ENCODE measurements at places on chromosomes 12 and 14.

GRCh38 chr12:103908246-103908541 lies 22.0 kb upstream of the HSP90B1 start:
- no peak for DNase-seq

DNA sequence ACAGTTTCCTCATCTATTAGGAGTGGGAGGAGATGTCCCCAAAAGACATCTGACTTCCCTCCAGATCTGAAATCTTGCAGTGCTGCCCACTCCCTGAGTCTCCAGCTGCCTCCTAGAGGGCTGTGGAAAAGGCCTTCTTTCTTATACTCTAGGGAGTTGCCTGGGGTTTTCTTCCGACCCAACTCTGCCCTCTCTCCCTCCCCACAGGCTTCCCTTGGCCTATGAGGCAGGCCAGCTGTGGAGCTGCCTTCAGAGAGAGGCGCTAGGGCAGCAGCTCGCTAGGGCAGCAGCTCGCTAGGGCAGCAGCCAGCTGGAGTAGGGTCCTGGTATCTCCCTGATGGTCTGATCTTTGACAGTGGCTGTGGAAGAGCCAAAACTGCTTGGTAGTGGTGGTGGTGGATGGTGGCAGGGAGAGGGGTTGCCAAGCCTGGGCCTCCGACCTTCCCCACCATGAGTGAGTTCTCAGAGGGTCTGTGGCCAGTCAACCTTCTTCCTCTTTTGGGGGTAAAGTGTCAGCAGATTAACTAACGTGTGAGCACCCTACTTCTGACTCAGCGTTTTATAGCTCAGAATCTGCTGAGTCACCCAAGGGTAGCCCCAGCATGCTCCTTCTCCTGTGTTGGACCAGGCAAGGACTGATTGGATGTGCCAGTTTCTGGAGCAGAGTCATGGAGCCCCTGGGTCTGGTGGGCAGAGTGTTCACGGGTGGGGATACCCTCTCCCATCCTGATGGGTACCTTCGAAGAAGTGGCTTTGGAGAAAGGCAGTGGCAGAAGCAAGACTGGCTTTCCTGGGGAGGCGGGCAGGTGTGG lies 2.3 kb downstream of the SLC48A1 start:
- no peak for DNase-seq

- DNase-seq, result no peak
These were observed 843.2 kb downstream of the GALC start for GRCh38 chr14:87149583-87150354.

GRCh38 chr12:70393787-70394499 lies 27.9 kb downstream of the KCNMB4 start:
- no peak for DNase-seq

GRCh38 chr14:31204593-31205534 lies 2.7 kb downstream of the HECTD1 start:
- no peak for DNase-seq

DNA sequence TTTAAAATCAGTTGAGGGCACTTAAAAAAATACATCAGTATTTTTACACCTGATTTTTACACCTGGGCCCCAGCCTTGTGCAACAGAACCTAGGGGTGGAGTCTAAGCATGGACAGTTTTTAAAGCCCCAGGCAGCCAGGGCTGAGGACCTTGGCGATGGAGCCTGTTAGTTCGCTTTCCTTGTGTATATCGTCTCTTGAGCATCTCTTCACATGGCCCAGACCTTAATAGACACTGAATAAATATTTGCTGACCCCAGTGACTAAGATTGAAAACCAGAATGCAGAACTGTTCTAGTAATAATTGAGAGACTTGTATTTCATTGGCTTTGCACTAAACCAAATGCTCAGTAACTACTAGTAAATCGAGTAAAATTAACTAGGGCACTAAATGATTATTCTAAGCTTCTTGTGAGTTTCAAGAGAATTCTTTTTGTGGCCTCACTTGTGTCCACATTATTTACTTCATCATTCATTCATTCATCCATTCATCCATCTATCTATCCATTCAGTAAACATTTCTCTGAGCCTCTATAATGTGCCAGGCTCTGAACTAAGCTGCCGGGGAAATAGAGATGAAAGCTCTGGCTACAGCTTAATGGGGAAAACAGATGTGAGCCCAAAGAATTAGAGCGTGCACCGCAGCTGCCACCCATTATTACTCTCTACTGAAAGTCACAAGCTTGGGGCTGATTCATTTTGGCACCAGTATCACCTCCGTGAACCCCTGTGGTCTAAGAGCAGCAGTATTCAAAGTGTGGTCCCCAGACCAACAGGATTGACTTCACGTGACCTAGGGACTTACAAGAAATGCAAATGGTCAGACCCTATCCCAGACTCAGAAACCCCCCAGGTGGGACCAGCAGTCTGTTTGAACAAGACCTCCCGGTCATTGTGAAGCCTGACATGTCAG lies 30.7 kb upstream of the BCL7A start:
- DNase-seq, result no peak

DNA sequence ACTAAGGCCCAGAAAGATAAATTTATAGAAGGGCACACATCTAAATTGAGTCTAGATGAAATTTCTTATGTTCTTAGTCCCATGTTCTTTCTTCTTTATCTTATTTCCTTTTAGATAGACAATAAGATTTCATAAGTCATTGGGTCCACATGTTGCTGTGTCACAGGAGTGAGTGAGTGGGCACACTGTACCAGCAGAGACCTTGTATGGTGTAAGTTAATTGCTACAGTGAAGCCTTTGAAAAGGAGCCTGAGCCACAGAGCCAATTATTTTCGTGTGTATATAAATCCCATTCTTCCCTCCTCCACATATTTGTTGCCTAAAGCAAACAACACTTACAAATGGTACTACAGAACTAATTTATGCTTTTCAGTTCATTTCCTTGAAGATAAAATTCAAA lies 79.1 kb downstream of the GRIP1 start:
- DNase-seq, result no peak

- DNase-seq, result no peak
These were observed 81.7 kb downstream of the TNFAIP2 start for GRCh38 chr14:103204852-103205540.

DNA sequence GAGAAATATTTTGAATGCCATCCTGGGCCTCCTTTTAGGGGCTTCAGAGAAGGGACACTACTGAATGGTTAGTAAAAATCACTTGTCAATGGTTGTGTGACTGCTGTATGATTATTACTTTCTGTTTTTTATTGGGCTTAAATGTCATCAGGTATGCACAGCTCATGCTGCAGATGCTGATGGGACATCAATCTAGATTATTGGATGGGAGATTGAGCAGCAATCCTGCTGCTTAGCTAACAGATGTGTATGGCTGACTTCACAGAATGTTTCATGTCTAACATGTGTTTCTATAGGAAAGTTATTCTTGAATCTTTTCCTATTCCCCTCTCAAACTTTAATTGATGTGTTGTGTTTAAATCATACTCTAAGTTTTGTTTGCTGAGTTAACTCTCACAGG lies 166.8 kb downstream of the RMST start:
- DNase-seq, result no peak

DNA sequence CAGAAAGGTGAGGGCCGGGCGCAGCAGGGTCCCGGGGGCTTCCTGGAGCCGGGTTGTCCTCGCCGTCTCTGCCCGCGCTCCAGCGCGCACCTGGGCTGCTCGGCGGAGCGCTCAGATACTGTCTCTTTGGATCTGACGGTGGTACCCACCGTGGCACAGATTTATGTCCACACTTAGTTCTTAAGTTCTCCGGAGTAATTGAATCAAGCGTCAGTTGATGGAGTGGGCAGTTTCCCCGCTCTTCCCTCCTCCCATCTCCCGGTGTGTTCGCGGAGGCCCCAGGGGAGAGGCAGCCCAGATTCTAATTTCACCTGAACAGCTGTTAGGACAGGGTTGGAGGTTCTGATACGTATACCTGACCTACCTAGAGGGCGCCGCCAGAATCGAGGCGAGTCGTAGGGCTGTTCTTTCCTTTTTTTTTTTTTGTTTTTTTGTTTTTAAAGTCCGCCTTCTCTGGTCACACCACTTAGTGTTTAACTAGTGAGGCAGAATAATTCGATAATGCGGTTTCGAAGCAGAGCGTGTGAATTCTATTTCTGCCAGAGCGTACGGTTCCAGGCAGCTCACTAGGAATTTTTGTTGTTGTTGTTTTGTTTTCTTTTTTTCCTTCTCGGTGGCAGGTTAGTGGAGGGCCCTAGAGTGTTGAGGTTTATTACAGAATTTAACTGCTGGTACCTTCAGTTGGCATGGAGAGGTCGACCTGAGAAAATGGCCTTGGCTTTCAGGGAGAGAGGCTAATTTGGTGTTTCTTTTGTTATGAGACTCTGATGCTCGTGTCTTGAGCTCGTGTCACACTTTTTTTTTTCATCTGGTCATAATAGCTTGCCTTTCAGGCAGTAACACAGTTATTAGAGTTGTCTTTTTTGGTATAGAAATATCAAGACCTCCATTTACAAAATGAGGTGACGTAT lies 22.3 kb upstream of the GNS start:
- DNase-seq, result no peak

- no peak for DNase-seq
These were observed 44.7 kb upstream of the SINHCAF start for GRCh38 chr12:31370531-31371255.

DNA sequence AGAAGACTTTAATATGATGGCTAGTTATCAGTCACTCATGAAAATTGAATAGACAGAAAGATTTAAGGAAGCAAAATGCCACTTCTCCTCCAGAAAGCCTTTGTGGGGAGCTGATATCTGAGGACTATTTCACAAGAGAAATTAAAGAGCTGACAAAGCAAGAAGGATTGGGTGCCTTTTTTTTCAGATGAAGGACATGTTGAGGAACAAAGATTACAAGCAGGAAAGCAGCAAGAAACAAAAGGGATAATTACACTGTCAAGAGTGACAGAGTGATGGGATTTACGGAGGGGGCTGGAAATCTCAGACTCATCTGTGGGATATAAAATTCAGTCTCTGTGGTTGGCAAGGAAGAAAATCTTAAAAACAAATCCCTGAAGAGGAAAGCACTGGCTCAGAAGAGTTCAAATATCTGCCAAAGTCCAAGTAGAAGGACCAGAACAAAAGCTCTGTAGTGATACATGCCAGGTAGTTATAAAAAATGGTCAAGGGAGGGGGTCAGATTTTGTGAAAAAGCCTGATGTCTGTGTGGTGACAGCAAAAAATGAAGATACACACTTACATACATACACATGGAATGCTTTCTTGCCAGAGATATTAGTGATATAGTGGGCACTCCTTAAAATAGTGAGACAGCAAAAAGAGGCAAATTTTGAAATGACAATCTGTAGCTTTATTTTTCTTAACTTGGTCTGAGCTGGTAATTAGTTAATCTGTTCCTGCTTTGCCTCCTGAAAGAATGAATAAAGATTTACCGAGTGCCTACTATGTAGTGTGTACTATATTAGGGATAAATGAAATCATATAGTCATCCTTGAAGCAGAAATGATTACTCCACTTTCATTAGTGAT lies 62.9 kb downstream of the EPS8 start:
- no peak for DNase-seq

DNA sequence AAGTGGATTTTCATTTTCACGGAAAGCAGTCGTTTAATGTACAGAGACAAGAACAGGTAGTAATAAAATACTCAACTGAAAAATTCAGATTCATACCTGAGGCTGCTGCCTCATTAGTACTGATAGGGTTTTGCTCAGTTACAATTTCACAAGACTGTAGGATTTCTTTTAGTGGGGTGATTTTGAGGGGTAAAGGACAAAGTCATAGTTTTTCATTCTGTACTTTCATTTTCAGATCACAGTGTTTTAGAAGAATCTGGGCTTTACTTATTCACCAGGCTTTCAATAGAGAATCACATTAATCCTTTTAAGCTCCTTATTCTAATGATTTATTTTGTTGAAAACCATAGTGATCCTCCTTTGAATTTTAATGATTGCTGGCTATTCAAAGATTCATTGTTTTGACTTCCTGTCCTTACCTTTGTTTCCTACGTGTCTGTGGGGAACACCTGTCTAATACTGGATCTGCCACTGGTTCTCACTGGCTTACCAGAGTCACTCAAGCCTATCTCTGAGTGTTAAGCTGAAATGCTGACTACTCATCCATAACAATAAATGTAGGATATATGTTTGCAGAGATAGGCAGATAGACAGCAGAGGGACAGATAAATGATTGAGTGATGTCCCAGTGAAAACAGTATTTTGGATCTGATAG lies 243.8 kb upstream of the NPAS3 start:
- no peak for DNase-seq

DNA sequence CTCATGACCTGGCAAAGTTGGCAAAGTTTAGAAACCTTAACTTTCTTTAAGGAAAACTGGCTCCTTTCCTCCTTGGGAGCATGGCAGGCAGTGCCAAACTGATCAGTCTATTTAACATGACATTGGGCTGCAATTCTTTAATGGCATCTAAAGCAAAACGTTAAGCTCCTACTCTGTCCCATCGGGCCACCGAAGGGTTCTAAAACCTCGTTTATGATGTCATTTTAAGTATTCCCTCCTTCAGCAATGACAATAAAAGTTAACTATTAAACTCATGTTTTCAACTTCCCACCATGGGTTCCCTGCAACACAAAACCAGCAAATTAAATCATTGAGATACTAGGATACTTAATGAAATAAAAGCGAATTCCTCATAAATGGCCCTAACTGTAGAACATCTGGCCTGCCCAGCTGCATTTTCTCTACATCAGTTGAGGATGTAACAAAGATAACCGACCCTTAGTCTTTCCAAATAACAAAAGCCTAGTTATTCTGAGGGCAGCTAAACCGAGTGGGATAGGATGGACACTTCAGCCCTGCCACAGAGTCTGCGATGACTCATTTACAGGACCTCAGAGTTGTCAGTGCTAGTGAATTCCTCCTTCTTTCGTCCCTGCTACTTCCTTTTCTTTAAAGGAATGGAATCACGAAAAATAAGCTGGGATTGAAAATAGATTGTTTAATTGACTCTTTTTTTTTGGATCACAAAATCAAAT lies 34.5 kb upstream of the RIC8B start:
- DNase-seq, result no peak

DNA sequence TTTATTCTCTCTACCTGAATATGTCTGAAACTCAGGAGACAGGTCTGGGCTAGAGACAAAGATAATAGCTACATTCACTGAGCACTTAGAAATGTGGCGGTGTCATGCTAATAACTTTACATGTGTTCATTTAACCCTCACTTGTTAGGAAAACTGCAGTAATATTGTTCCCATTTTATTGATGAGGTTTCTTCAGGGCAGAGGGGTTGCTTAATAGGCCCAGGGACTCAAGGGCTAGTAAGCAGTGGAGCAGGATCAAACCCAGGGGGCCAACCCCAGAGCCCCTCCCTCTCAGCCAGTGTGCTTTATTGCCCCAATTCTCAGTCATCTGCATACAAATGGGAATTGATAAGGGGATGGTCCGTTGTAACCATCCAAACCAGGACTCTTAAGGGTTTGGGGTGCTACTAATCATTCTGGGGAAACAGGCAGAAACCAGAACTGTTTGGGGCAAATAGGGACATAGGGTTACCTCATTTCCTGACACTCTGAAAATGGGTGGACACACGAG lies 142.8 kb upstream of the AMIGO2 start:
- no peak for DNase-seq
